ENCODE measurements at places on chromosomes 2 and 18. TPM values are rescaled to one million over a fixed set of nuclear protein-coding genes. Genes with fewer than 3 reads are reported as not detected.
A peak's percentile ranks its signal among the peaks of the same experiment; 100 is the strongest.

- no peak for DNase-seq
- no peaks in the 10 kb centered on the region for H3K27me3 ChIP-seq
- H3K27ac ChIP-seq: no peak overlapping the region
- no peaks in the 10 kb centered on the region for H3K4me1 ChIP-seq
Observed at GRCh38 chr2:28578774-28579173, 82.9 kb downstream of the PLB1 start.

The LRRC30 gene
- polyA plus RNA-seq: not detected

GRCh38 chr2:112185131-112185530 lies 46.9 kb downstream of the FBLN7 start:
- H3K27ac ChIP-seq: peak overlapping the region; percentile 85
- no peaks in the 10 kb centered on the region for H3K27me3 ChIP-seq
- no peak overlapping the region for H3K4me3 ChIP-seq
- peaks cover 21% of the 10 kb centered on the region for H3K4me1 ChIP-seq
- DNase-seq: no peak

The CMPK2 gene
- 5.0 TPM for polyA plus RNA-seq

All from naive thymus-derived CD4-positive, alpha-beta T cell (primary cell).